ENCODE measurements at places on chromosomes 2 and 18.

DNA sequence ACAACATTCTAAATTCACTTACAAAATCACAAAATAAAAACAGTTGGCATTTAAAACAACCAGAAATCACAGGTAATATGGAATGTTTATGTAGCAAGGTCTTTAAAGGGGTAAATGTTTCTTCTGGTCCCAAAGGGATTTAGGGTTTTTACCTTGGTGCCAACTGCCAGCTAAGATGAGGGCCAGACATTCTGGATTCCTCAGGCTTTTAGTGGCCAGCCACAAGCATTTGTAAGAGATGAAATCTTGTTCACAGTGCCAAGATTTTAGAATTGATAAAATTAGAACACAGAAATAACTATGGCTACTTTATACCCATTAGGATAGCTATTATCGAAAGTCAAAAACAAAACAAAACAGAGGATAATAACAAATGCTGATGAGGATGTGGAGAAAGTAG is 60.4 kb upstream of the CDKL4 start:
- no peak for DNase-seq

DNA sequence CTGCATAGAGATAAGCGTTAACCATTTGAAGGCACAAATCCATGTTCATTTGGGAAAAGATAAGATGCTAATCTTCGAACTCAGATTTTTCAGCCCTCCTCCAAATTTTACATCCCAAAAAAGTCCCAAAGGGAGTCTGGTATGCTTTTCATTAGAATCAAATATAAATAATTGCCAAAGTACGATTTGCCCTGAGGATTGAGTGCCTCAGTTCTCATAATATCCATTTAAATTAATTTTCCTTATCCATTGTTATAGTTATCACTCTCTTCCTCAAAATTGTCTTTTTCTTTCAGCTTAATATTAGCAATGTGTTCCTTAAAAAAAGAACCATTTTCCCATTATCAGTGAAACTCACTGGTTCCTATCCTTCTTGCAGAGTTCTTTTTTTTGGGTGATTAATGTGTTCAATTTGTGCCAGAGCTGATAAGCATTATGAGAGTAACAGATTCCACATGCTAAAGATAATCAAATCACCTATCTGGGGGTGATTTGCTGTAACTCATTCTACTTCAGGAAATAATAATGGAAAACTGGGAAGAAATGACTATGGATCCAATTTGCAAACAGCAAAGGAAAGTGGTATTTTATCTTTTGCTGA is 686 bp downstream of the HNMT start:
- no peak for DNase-seq

GRCh38 chr2:221914334-221914880 is 342.3 kb upstream of the EPHA4 start:
- no peak for DNase-seq

DNA sequence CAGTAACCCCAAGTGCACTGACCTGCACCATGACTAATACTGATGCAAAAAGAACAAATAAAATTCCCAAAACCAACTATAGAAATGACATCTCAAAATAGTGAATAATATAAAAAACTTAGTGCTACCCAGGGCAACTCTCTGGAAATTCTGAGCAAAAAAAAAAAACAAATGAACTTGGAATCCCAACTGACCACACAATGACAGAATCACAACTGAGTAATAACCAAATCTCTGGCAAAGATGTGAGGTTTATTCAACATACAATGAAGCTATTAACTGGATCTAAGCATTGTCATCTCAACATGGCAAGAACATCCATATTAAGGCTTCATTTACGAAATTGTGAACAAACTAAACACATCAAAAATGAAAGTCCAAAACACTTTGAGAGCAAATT is 22.7 kb downstream of the EXOC6B start:
- DNase-seq, result no peak

DNA sequence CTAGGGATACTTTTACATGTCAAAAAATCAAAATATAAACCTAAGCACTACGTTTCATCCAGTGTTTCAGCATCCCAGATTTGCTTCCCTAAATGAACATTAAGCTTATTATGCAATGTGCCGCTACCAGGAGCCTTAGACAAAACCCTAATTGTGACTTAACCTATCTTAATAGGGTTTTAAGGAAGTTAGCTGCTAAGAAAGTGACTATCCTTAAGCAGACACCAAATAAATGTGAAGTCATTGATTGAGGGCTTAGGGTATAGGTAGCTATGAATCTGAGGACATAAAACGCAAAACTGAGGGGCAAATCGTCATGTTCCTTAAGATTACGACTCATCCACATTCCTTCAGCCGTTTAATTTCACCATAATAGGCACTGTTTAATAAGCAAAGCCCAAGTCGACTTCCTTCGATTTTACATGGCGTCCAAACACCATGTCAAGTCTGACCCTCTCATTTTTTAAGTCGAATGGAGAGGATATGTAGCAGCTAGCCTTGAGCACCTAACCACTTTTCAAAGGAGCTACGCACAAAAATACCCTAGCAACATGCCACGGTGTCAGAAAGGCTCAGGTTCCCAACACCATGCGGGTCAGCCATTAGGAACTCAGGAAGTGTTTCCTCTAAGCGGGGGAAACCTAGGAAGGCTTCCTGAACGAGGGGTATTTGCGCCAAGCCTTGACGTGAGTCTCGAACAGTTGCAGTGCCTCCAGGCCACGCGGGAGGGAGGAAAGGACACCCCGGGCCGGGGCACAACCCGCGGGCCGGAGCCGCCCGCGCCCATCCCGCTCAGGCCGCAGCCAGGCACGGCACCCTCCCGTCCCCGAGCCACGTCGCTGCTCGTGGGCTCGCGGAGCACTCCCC is 1.0 kb downstream of the HDLBP start:
- no peak for DNase-seq

DNA sequence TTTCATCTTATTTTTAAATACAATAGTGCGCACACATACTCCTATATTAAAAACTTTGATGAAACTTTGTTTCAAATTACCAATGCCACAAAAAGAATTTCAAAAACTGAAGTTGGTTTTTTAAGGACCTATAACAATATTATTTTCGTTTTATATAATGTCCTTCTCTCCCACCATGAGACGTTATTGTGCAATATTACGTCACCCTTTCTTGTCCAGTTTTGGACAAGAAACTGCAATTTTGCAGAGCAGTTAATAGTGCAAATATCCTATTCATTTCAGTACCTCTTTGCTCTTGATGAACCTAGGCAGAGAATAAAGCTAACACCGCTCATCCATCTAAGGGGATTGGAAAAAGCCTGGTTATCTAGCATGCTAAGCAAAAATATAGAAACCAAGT is 9.7 kb upstream of the ZNF516 start:
- no peak for DNase-seq

DNA sequence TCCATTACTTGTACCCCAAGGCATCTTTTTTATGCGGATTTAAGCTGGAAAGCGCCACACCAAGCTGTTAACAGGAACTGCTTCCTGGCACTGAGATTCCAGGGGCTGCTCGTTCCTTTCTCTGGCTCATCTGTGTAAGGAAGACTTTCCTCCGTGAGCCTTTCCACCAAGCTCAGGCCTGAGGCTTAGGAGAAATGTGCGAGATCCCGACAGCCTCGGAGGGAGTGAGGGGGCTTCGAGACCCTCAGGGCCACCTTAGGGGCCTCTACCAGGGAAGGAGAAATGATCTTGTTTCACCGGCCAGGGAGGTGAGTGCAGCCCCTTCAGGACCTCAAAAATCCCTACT is 17.1 kb downstream of the B3GNT7 start:
- no peak for DNase-seq

DNA sequence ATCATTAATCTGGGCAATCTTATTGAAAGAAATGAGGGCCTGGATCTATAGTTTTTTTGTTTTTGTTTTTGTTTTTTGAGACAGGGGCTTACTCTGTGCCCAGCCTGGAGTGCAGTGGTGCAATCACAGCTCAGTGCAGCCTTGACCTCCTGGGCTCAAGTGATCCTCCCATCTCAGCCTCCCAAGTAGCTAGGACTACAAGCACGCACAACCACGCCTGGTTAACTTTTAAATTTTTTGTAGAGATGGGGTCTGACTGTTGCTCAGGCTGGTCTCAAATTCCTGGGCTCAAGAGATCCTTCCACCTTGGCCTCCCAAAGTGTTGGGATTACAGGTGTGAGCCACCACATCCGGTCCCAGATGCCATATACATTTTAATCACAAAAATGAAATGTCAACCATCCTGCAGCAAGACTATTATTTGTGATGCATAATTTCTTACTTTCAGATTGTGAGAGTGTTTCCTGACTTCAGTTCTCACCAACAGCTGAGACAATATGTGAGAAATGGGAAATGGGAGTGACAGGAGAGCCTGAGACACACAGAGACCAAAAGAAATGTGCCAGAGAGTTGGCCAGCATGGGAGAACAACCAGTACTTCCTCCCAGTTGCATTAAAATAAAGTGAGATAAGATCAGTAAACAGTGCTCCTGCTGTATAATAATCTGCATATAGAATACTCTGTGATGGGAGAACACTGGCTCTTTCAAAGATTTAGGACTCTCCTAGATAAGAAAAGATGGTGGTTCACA is 87.6 kb downstream of the METTL8 start:
- DNase-seq, result no peak

- DNase-seq, result no peak
Observed at GRCh38 chr2:112493858-112494648, 12.1 kb downstream of the TTL start.

- no peak for DNase-seq
Observed at GRCh38 chr18:34771958-34772357, 61.9 kb downstream of the DTNA start.

DNA sequence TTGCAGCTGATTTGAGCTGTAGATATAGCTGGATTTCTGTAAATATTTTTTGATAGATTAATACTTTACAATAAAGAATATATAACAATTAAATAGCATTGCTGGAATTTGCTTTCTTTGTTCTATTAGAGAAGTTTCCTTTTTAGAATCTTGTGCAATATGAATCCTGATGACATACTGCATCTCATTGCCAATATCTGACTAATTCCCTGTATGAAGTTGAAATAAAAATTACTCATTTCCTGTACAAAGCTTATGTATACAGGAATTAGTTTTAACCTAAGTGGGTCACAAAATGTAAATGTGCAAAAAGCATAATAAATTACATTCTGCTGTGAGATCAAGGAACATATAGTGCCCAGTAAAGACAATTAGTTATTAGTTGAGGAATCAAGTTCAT is 72.8 kb upstream of the TMEFF2 start:
- DNase-seq, result no peak

- no peak for DNase-seq
Observed at GRCh38 chr18:37425222-37425621, 140.4 kb downstream of the CELF4 start.

- DNase-seq, result no peak
Observed at GRCh38 chr2:17059458-17059857, 393.8 kb upstream of the CYRIA start.

- DNase-seq, result no peak
Observed at GRCh38 chr18:48023334-48024008, 93.0 kb upstream of the SMAD2 start.

DNA sequence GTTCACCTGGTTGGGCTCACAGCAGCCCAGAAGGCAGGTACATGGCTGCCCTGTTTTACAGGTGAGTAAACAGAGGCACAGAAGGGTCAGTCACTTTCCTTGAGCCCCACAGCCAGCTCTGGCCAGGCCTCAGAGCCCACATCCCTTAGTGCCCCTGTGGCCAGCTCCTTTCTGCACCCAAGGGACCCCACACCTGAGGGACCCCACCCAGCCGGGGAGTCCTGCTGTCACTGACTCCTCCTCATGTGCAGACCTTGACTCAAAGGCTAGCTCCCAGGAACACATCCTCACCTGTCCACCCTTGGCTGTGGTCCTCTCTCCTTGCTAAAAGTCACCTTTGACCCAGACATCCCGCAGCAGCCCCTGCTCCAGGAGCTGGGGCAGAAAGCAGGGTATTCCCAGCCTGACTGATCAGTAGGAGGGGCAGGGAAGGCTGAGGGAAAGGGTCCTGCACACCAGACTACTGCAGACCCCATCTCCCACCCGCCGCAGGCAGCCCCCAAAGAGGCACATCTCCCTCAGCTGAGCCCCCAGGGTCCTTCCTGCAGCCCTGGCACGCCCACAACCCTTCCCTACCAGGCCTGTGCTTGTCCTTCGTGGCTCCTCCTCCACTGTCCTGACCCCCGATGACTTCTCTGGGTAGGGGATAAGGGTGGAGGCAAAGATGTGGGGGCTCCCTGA is 9.8 kb upstream of the ARHGEF4 start:
- no peak for DNase-seq

GRCh38 chr2:30234180-30234971 is 3.0 kb downstream of the LBH start:
- peak; percentile 46 for DNase-seq

DNA sequence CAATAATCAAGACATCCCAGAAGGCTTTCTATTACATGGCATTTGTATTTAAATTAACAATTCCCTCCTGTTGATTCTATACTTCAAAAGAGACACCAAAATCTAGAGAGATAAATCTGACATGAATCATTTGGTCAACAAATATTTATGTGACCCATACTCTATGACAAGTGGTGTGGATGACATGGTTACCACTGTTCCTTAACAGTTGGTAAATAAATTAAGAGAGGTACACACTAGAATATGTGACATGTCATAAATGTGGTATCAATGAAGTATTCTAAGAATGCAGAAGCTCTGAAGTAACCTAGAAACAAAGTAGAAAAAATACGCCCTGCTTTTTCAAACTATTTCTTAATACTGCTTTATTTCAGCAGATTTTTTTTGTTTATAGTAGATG is 255.4 kb downstream of the EXOC6B start:
- no peak for DNase-seq

DNA sequence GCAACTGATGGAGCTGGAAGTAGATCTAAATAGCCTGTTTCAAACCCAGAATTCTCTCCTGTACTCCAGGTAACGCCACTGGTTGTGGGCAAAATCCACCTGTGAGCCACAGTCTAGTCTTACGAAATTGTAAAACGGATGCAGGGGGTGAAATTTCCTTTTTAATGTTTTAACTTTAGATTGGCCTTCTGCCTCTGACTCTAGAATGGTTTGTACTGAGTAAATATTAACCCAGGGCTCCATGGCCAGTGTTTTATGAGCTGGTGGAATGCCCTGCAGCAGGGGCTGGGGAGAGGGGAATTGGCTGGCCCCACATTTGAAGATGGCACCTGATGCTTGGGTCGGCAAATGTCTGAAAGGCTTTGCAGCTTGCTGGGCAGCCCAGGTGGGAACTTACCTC is 156.6 kb downstream of the MYCN start:
- no peak for DNase-seq

DNA sequence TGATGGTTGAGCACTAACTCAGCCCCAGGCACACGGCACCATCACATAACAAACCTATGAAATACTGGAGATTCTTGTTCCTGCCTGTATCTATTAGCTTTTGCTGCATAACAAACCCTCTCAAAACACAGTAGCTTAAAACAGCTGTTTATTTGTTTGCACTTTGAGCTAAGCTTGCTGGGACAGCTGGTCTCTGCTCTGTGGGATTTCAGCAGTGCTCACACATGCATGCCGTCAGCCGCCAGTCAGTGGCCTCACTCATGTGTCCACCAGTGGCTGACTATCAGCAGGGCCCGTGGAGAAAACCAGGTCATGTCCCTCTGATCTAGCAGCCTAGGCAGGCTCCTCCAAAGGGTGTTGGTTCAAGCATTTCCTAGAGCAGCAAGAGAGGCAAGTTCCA is 52.8 kb upstream of the RAB12 start:
- no peak for DNase-seq

GRCh38 chr2:106843001-106843909 is 42.7 kb downstream of the ST6GAL2 start:
- no peak for DNase-seq

GRCh38 chr18:910247-910646 is 5.6 kb downstream of the ADCYAP1 start:
- DNase-seq, result no peak

Data from stimulated activated CD4-positive, alpha-beta T cell treated with anti-CD3 and anti-CD28 coated beads, Interleukin-12 subunit alpha, Interleukin-12 subunit beta, amount 100 ng/mL, for 24 hours (primary cell).